ENCODE measurements at places on chromosomes 6 and 20.

DNA sequence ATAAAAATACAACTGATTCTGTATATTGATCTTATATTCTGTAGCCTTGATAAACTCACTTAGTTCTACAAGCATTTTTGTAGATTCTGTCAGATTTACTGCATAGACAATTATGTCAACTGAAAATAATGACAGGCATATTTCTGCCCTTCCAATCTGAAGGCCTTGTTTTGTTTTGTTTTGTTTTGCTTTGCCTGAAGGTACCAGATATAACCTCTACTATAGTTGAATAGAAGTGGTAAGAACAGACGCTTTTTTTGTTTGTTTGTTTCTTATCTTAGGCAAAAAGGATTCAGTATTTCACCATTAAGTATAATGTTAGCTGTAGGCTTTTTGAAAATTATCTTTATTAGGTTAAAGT, 64.6 kb upstream of the RSPO3 start:
- H3K27me3 ChIP-seq = no peaks in the 10 kb centered on the region
- no peaks in the 10 kb centered on the region for H3K4me1 ChIP-seq
- no peak overlapping the region for H3K27ac ChIP-seq
- no peak overlapping the region for H3K4me3 ChIP-seq
- H3K36me3 ChIP-seq = no peaks in the 10 kb centered on the region

DNA sequence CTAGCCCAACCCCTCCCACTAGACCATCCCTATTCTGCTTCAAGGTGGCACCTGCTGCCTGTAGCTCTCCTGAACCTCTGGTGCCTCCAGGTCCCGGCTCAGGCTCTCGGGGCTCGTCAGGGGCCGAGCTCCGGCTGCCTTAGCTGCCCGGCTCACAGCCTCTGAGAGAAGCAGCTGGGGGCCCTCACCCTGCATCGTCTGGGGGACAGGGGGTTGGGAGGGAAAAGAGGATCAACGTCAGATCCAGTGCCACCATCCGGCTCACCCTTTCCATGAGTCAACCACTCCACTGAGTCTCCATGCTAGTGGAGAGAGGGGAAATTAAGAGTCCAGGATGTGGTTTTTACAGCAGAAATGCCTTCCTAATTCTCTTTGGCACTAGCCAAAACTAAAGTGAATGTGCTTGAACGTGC, 13.0 kb downstream of the BAG6 start:
- no peak overlapping the region for H3K4me3 ChIP-seq
- H3K27ac ChIP-seq = no peak overlapping the region
- no peaks in the 10 kb centered on the region for H3K27me3 ChIP-seq
- no peak for DNase-seq
- H3K4me1 ChIP-seq = peaks cover 8% of the 10 kb centered on the region

DNA sequence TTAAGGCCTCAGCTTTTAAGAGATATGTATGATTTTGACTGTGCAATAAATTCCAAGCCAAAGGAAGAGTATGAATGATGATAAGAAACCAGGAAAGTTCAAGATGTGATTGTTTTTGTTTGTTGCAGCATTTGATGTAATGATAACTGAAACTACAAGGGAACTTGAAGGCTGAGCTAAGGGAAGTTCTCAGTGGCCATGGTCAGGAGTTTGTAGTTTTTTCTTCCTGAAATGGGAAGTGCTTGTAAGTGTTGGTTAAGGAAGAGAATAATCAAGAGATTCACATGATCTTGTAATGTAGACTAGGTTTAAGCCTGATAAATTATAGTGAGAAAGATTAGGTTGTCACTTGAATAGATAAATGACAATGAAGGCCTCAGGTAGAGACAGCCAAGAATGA, 53.4 kb downstream of the PTCHD4 start:
- no peaks in the 10 kb centered on the region for H3K4me1 ChIP-seq
- no peak overlapping the region for H3K4me3 ChIP-seq

GRCh38 chr20:61391812-61392520, 139.9 kb downstream of the CDH4 start:
- no peak overlapping the region for H3K4me3 ChIP-seq
- H3K4me1 ChIP-seq = no peaks in the 10 kb centered on the region
- no peaks in the 10 kb centered on the region for H3K27me3 ChIP-seq
- DNase-seq = no peak
- no peak overlapping the region for H3K27ac ChIP-seq

GRCh38 chr20:833121-833449, 430 bp upstream of the FAM110A start:
- peak overlapping the region; percentile 87 for H3K27ac ChIP-seq
- no peaks in the 10 kb centered on the region for H3K27me3 ChIP-seq
- peak overlapping the region; percentile 94 for H3K4me3 ChIP-seq
- peaks cover 35% of the 10 kb centered on the region for H3K4me1 ChIP-seq
- DNase-seq = no peak

- no peak overlapping the region for H3K4me3 ChIP-seq
- no peak for DNase-seq
- no peaks in the 10 kb centered on the region for H3K36me3 ChIP-seq
- H3K27me3 ChIP-seq = peaks cover 5% of the 10 kb centered on the region
These were observed 136.3 kb downstream of the MRPL14 start for GRCh38 chr6:43990627-43991619.

DNA sequence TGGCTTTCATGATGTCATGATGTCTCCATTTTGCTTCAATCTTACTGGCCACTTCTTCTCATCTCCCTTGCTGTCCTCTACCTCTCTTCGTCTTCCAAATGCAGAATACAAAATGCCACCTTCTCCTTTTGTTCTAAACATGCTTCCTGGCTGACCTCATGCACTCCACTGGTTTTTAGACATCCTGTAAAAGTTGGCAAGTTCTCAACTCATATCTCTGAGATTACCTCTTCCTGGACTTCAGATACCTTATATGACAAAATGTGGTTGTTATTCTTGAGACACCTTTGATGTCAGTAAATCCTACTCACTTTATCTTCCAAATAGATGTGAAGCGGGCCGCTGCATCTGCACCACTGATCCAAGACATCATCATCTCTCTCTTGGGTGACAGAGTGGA, 212.7 kb upstream of the FOXA2 start:
- H3K36me3 ChIP-seq = no peaks in the 10 kb centered on the region
- DNase-seq = no peak
- no peaks in the 10 kb centered on the region for H3K4me1 ChIP-seq
- no peak overlapping the region for H3K4me3 ChIP-seq

DNA sequence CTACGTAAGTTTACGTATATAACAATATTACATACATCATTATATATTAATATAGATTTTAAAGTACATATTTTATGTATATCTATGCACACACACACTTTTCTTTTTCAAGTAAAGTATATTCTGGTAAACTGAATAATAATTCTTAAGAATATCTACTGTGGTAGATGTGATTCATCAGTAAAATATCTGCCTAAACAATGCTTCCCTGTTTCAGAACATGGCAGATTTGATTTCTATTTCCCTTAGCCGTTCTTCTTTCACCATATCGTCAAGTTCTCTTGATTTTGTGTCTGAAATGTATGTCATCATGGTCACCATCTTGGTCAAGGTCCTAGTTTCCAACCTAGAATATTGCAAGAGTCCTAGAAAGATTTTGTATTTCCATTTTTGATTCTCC, 195.6 kb downstream of the HDGFL1 start:
- H3K4me3 ChIP-seq = no peak overlapping the region
- H3K27ac ChIP-seq = no peak overlapping the region
- H3K4me1 ChIP-seq = no peaks in the 10 kb centered on the region
- no peaks in the 10 kb centered on the region for H3K36me3 ChIP-seq
- no peak for DNase-seq

DNA sequence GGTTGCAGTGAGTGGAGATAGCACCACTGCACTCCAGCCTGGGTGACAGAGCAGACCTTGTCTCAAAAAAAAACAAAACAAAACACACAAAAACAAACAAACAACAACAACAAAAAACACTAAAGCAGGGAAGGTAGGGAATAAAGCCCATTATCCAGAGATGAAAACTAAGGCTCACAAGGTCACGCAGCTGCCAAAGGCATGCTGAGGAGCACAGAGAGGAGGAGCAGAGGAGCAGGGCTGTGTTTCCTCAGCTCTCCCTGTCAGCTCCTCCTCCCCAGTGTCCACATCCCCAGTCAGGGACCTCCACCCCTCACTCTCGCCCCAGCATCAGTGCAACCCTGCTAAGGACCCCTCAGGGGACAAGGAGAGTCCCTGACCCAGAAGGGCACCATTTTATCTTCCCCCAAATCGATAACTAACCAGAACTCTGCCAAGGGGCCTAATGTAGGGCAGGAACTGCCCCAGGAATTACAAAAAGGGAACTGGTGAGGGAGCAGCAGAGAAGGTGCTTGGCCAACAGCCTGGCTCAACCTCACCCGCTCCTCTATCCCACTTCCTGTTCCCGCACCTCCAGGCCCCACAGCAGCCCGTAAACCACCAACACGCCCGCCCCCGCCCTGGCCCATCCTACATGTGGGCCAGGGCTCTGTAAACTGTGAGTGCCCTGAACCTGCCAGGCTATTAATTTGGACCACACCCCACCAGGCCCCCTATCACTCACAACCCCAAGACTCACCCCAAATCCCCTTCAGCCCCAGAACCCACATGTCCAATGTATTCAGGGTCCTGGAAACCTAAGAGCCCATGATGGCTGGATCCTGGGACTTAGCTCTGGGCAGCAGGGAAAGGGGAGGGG, 9.0 kb downstream of the TEAD3 start:
- DNase-seq = no peak
- H3K4me1 ChIP-seq = peaks cover 12% of the 10 kb centered on the region
- H3K4me3 ChIP-seq = no peak overlapping the region
- no peaks in the 10 kb centered on the region for H3K36me3 ChIP-seq
- H3K27ac ChIP-seq = peak overlapping the region; percentile 62
- H3K27me3 ChIP-seq = peaks cover 2% of the 10 kb centered on the region

DNA sequence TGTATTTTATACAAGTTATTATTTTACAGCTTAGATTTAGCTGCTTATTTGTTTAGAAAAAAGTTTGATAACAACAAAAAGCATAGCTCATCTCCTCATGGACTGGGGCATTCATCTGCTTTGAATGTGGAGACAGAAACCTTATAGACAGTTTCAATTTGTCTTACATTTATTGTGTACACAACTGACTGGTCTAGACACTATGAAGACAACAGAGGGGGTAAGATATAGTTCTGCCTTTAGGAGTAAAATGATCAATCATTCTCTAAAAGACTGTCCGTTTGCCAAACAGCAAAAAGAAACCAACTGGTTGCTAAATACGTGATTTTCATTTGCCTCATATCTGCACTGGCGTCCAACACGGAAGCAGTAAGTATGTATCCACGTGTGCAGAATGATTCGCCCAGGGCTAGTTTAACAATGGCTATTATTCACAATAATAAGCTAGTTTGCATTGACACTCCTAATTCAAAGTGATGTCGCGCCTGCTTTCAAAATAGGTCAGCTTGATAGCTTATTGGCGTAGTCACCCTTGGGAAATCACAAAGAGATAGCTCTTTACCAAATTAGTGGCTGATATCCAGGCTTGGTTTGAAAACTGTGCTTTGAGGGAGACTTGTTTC, 153.6 kb downstream of the BMP2 start:
- H3K27me3 ChIP-seq = no peaks in the 10 kb centered on the region
- no peak for DNase-seq
- H3K4me1 ChIP-seq = no peaks in the 10 kb centered on the region
- no peak overlapping the region for H3K4me3 ChIP-seq
- H3K36me3 ChIP-seq = no peaks in the 10 kb centered on the region
- no peak overlapping the region for H3K27ac ChIP-seq

DNA sequence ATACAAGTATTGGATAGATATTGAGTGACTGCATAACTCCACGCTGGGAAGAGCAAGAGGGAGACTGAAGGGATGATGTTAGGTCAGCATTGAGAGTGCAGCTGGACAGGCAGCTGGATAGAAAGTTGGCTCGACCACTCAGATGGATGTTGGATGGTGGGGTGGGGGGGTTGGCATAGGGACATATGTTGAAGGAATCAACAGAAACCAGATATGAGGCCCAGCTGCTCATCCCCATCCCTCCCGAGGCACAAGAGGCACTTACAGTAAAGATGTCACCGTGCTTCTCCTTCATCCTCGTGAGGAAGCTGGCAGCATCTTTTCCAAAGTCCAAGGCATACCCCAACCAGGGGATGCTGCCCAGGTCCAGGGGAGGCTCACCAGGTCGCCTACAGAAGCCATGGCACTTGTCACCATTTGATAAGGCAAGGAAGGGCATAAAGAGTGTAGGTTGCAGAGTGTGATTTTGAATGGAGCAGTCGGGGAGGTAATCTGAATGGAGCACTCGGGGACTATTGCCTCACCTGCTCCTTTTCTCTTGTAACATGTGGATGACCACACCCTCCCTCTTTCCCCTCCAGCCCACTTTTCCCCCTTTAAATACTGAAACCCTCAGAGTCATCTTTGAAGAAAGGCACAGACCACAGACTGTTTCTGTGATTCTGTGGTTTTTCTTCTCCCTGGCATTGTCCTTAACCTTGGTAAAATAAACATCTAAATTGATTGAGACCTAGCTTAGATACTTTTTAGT, 18.0 kb downstream of the PTGIS start:
- H3K4me3 ChIP-seq = no peak overlapping the region
- DNase-seq = no peak
- H3K27me3 ChIP-seq = peaks cover 8% of the 10 kb centered on the region
- H3K27ac ChIP-seq = no peak overlapping the region
- peaks cover 18% of the 10 kb centered on the region for H3K36me3 ChIP-seq

DNA sequence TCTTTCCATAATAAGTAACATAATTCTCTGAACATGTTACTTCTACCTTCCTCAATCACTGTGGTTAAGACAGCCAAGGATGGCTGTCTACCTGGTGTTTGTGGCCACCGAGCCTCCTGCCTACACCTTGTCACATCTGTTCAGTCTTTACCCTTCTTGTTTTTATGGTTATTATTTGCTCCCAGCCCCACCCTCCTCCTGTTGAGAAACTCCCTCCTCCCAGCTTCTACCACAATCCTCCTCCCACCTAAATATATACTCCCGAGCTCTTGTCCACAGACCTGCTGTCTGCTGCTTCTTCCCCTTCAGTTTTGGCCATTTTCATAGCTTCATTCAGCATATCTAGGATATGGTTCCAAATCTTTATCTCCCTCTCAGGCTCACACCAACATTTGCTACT, 35.7 kb upstream of the GABRR1 start:
- H3K4me1 ChIP-seq = no peaks in the 10 kb centered on the region
- no peak overlapping the region for H3K27ac ChIP-seq
- no peak for DNase-seq

DNA sequence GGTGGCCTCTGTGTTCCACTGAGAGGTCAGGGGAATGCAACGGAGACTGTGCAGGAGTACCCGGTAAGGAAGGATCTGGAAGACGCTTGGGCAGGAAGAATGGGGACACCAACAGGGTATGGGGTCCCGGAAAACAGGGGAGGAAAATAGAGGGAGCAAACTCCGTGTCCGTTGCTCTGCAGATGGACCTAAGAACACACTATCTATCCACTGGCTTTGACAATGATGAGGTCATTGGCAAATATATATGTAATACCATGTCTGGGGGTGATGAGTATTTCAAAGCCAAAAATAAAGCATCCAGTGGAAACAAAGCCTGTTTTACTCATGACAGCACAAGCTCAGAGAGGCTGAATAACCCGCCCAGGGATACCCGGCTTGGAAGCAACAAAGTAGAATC, 80.2 kb downstream of the BMP7 start:
- no peaks in the 10 kb centered on the region for H3K4me1 ChIP-seq
- H3K27me3 ChIP-seq = no peaks in the 10 kb centered on the region
- no peak overlapping the region for H3K4me3 ChIP-seq
- H3K27ac ChIP-seq = no peak overlapping the region
- no peak for DNase-seq

GRCh38 chr6:22921828-22922227, 352.5 kb downstream of the HDGFL1 start:
- no peak overlapping the region for H3K4me3 ChIP-seq
- H3K27me3 ChIP-seq = no peaks in the 10 kb centered on the region
- H3K36me3 ChIP-seq = no peaks in the 10 kb centered on the region
- no peak for DNase-seq

All from activated CD8-positive, alpha-beta T cell treated with anti-CD3 and anti-CD28 coated beads, Interleukin-2, amount 10 ng/mL, durations not matched to agents 7 days and 5 days (primary cell).